ENCODE measurements at places on chromosomes 4 and X. TPM values are rescaled to one million over a fixed set of nuclear protein-coding genes. Genes with fewer than 3 reads are reported as not detected.

SRD5A3 gene
- 6.9 TPM for total RNA-seq

DRD5 gene
- not detected for total RNA-seq

F8A2 gene
- not detected for total RNA-seq

CDKN2AIP gene
- total RNA-seq: 13.5 TPM

CHRNA9 gene
- not detected for total RNA-seq
